ENCODE measurements at places on chromosomes 3 and 15.

- DNase-seq, result no peak
These were observed 40.5 kb downstream of the SEMA3G start for GRCh38 chr3:52404391-52404790.

DNA sequence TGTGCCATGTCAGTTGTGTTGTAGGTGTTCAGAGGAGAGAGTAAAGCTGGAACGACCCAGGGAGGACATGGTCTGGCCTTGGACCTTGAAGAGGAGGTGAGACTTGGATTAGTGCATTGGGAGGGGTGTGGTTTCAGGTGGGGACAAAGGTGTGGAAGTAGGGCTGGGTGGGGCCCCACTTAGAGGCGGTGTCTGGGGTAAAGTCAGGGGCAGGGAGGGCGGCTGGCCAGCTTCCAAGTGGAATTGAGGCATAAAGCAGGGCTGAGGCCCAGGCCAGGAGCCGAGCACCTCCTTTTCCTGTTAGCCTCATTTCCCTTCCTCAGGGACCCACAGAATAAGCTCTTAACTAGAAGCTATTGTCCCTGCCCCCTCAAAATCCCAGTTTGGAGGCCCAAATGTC, 36.2 kb upstream of the FLNB start:
- no peak for DNase-seq

DNA sequence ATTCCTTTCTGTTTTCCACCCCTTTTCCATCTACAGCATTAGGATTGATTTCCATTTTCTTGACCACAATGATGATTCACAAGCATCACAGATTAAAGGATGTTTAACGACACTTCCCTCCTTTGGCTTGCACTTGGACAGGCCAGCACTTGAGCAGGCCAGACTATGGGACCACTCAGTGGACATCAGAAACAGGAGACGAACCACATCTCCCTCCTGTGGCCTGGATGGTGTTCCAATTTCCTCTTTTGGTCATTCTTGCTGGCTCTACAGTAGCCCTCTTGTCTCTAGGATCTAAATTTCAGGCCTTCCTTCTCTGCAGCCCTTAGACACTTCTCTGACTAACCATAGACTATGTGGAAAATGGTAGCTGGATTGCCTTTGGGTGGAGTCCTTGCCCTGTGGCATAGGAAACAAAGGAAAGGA, 78.8 kb upstream of the BOC start:
- no peak for DNase-seq

GRCh38 chr15:60318216-60318867, 79.4 kb downstream of the ANXA2 start:
- no peak for DNase-seq

DNA sequence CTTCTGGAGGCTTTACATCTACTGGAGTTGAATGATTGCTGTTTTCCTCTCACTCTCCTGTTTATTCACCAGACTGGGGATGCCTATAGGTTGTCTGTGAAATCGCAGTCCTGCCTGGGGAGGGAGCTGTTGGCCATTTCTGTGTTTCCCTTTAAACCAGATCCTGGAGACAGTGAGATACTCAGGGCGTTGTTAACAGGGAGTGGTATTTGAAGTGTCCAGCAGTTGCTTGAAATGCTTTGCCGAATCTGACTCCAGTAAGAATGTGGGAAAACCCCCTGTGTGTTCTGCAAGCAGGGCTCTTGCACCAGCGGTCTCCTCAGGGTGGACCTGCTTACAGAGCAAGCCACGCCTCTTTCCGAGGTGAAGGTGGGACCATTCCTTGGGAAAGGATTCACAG, 4.3 kb upstream of the LRRK1 start:
- no peak for DNase-seq

DNA sequence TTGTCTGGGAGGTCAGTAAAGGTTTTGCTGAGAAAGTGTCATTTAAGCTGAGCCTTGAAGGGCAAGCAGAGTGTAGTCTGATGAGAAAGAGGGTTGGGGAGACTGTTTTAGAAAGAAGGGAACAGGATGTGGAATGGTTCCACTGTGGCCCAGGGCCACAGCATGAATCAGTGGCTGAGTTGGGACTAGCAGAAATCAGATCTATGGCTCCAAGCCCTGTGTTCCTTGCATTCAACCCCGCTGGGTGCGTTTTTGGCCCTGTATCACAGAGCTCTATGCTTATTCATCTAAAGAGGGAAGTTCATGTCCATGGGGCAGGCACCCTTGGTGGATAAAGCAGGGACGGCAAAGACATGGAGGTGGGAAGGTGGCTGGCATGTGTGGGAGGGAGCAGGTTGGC, 151.3 kb downstream of the CACNA1D start:
- DNase-seq, result no peak

DNA sequence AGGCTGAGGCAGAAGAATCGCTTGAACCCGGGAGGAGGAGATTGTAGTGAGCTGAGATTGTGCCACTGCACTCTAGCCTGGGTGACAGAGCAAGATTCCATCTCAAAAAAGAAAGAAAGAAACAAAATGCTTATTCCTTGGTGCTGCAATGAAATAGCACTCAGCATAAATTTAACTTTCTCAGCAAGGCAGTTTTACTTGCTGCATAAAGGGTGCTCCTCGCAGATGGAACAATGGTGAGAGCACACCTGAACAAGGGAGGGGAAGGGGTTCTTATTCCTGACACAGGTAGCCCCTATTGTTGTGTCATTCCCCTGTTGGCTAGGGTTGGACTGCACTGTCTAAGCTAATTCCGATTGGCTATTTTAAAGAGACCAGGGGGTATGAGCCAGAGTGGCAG, 17.1 kb downstream of the PAK2 start:
- DNase-seq, result no peak

GRCh38 chr3:45760878-45761711, 35.2 kb downstream of the SLC6A20 start:
- DNase-seq, result peak; percentile 21

- no peak for DNase-seq
These were observed 62.2 kb upstream of the P2RY1 start for GRCh38 chr3:152772674-152773225.

- DNase-seq, result no peak
These were observed 39.3 kb downstream of the TRAK1 start for GRCh38 chr3:42130329-42131070.
